Frontal cortex (tissue), 4 donors: ENCODE measurements at places on chromosomes 11 and 22.
A peak's percentile ranks its signal among the peaks of the same experiment; 100 is the strongest.

- no peak for DNase-seq
Measured at GRCh38 chr11:133474461-133474860, 57.8 kb downstream of the OPCML start.

DNA sequence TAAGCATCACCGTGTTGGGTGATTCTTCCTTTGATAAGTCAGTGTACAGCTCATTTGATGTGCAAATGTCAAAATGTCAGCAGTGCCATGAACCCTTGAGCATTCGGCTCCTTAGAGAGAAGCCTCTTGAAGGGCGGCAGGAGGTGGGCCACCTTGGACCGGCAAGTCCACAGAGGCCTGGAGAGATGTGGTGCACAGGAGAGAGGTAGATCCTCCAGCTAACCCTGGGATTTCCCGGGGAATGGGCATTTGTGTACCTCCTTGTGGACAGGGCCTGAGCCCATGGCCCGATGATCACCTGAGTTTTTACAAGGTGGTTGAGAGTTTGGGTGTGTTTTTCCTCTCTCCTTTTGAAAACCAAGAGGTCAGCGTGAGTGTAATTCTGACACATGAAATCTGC lies 133.2 kb upstream of the RCN1 start:
- no peak for DNase-seq

DNA sequence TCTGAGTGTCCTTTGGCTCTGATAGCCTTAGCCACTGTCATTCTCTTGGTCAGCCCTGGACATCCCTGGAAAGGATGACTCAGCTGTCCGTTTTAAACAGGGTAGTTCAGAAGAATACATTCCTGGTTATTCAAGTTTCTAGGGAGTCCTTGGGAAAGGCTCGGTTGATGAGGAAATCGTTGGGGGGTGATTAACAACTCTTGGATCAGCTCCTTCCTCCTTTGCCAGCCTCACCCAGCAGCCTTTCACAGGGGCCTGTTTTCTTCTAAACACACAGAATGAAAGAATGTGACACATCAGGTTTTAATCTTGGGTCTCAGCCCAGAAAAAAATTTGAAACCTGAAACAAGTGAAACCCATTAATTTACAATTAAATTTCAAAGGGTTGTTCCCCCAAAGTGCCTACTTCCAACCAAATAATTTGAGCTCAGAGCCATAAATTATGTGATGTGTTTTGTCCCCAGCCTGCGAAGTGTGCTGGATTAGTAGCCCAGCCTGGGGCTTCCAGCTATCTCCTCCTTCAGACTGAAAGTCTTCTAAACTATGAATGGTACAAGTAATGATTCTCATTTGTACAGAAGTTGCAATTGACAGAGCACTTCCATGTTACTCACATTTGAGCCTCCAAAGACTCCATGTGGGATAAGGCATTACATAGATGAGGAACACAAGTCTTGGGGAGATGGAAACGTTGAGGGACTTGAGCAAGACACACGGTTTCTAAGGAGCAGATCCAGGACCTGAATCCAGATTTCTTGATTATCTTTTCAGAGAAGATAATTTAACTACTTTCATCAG lies 19.3 kb upstream of the MRGPRX2 start:
- DNase-seq, result no peak

- DNase-seq, result no peak
Measured at GRCh38 chr11:83713708-83714107, 427.5 kb upstream of the CCDC90B start.

- peak; percentile 91 for DNase-seq
Measured at GRCh38 chr11:44095506-44096359, at the start of gene EXT2. EXT2 (plus strand) TSS chr11:44095678; CDS start chr11:44107713, 12,035 bp downstream.

DNA sequence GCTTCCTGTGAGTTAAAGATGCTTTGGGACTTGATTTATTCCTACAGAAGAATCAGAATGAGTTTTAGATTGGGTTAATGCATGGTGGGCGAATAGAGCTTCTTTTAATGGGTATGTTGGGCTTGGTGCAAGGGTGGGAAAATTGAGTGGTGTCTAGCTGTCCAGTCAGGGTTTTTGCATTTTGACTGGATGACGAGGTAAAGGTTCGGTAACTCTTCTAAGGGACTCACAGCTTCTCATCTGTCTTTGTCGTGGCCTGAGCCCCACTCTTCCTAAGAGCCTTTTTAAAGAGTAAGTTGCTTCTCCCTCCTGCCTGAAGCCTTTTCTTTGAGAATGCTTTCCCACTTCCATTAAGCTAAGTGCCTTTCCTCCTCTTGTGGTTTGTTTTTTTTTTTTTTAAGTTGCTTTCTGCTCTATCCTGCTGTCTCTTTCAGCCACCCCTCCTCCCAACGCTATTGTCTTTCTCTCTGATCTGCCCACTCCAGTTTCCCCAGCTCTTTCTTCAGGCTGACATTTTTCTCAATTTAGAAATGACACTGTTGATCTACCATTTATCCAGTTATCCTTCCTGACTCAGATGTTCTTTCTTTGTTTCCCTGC lies 1.1 kb downstream of the DPF2 start:
- DNase-seq, result no peak
